ENCODE measurements at places on chromosomes 7 and 10. TPM values are rescaled to one million over a fixed set of nuclear protein-coding genes. Genes with fewer than 3 reads are reported as not detected.
A peak's percentile ranks its signal among the peaks of the same experiment; 100 is the strongest.

DNA sequence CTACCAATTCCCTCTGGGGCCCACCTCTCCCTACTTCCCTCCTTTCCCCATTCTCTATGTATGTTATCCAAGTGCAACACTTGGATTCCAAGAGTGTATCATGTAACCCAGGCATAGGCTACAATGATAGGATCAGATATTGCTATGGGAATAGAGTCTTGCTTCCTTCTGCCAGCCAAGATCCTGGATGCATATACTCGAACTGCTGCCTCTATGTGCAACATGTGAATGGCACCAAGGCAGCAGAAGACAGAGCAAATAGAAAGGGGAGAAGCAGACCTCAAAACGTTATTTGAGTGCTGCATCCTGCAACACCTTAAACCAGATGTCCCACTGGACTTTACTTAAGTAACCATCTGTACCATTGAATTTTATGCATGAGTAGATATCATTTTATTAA lies 3.5 kb upstream of the XPNPEP1 start:
- no peak for DNase-seq

- peak; percentile 47 for DNase-seq
Measured at GRCh38 chr10:60944058-60944909, at the start of gene RHOBTB1. Gene RHOBTB1, minus strand, starts transcription at chr10:60944185. Its CDS starts 32,643 bp downstream, at chr10:60911542.

GRCh38 chr7:47247132-47247531 lies 334.8 kb downstream of the TNS3 start:
- DNase-seq = no peak

KEL gene
- polyA plus RNA-seq = not detected

- no peak for DNase-seq
Measured at GRCh38 chr10:4186849-4187540, 402.0 kb upstream of the KLF6 start.

- DNase-seq = no peak
Measured at GRCh38 chr7:151347200-151347599, 5.6 kb downstream of the NUB1 start.

DNA sequence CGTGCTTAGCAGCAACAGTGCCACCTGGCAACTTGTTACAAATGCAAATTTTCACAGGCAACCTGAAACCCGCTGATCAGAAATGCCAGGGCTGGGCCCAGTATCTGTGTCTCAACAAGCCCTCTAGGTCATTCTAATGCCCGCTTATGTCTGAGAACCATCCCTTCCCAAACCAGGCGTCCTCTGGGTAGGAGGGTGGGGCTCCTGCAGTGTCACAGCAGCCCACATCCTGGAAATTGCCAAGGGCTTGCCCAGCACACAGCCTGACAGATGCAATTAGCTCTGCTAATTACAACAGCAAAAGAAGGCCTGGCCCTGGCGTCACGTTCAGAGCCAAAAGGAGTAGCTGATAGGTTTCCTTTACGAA lies 15.9 kb downstream of the ITPRIP start:
- no peak for DNase-seq

DNA sequence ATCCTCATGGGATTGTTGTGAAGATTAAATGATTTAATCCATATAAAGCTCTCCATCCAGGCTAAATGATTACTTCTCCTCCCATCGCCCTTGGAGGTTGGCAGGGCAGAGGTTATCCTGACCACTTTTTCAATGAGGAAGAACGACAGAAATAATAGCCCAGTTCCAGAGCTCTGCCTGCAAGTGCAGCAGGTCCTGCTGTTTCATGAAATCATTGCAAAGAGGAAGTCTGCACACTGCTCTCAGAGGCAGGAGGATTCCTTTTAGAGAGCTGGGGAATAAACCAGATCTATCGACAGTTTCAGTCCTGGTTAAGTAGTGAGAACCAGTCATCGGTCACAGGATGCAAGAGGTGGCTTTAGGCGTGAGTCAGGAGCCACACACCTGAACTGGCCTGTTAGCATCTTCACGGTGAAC lies 25.0 kb upstream of the CDH23 start:
- no peak for DNase-seq

GRCh38 chr7:130927062-130927461 lies 193.1 kb upstream of the KLF14 start:
- no peak for DNase-seq

GRCh38 chr10:98833542-98833941 lies 386.8 kb upstream of the HPS1 start:
- DNase-seq = no peak

GRCh38 chr10:123559066-123559822 lies 106.9 kb upstream of the GPR26 start:
- DNase-seq = peak; percentile 88

GRCh38 chr10:15344876-15345285 lies 26.2 kb downstream of the FAM171A1 start:
- no peak for DNase-seq

- DNase-seq = no peak
Measured at GRCh38 chr7:45324683-45325237, 167.2 kb downstream of the RAMP3 start.

DNA sequence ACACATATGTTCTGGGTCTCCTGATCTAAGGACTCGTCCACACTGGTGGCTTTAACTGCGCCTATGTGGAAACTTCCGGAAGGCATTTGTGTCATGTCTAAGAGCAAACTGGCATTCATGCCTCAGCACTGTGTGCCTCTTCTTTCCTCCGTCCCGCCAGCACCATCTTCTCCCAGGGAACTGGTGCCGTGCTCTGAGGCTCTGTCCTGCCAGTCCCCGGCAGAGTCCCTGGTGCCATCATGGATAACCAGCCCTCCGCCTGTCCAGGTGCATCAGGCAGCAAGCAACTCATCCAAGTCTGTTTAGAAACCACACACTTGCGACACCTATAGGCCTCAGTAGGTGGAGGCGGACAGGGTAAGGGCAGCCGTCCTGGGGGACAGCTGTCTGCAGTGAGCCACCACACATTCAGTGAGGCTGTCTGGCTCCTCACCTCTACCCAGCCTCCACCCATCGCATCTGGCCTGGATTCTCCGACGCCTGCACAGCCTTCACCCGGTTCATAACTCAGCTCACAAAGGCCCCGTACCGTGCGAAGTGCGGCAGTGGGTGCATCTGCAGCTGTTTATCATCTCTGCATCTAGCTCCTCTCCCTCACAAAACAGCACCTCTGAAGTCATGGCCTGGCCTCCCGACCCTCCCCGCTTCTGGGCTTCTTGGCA lies 162.7 kb downstream of the DIP2C start:
- DNase-seq = no peak

GRCh38 chr10:8416192-8416701 lies 361.8 kb downstream of the GATA3 start:
- peak; percentile 70 for DNase-seq

GRCh38 chr10:47114680-47115186 lies 185.3 kb upstream of the GDF10 start:
- no peak for DNase-seq

DNA sequence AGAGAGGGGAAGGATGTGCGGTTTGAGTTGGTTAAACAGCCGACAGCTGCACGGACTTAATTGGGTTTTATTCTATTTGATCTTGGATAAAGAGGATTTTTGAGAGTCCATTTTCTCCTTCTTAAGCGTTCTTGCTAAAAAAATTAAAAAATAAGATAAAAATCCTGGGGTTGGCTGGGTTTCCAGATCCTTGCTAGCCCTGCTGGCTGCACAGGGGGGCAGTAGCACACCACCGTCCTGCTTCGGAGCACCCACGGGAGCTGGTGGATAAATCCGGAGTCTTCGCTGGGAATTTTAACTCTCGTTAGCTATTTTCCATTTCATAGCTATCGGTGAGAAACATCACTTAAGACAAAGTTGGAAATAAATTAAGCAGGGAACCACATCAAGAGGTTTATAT lies 792.0 kb downstream of the TYW1 start:
- DNase-seq = no peak

GRCh38 chr7:104960741-104961448 lies 53.1 kb upstream of the KMT2E start:
- DNase-seq = no peak

DNA sequence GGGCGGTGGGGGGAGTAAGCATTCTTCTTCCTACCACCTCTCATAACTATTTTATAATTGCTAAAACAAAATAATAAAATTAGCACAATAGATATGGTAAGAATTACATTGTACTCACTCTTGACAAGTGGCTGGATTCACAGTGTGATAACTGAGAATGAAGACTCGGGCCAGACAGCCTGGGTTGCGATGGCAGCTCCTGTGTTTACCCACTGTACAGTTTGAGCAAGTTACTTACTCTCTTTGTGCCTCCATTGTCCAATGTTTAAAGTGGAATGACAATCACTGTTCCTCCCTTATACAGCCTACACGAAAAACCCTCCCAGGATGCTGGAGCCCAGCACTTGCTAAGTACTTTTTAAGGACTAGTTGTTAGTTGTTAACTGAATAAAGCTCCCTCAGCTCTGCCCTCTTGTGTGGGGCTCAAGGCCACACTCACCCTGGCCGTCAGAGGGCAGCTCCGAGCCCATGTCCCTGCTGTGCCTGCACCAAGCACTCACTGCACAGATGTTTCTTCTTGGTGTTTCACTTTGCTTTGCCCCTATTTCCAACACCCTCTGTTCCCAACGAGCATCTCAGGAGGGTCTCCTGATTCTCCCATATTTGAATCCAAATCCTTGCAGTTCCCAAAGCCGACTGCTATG lies 56.4 kb upstream of the NPS start:
- DNase-seq = peak; percentile 30

DNA sequence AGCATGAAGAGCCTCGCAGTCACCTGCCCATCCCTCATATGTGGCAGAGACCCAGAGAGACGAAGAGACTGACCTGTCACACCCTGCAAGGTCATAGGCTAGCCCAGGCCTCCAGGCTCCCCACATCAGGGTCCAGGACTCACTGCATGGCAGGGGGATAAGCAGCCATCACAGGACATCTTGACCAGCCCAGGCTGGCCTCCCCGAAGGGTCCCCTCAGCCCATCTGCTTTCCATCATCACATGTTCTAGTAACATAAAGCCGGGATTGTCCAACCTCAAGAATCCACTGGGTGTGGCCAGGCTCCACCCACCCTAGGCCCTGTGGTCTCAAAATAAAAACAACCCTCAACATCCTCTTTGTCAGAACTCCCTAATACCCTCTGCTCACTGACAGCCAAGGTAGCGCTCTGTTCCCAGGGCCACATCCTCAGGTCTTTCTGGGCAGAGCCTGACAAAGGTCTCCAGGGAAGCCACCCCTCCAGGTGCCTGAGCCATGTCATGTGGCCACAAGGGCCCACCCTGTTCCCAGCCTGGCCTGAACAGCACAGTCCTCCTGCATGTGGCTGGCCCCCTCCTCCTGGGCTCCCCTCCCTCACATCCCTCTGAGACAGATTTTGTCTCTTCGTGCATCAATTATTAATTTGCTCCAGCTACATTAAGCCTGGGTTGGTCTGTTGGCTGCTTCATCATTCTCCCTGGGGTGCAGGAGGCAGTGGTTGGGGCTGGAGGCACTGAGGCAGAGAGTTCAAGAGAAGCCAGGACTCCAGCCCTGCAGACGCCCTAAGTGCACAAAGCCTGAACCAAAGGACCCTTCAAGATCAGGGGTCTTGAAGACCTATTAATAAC lies 131.8 kb upstream of the UNC5B start:
- no peak for DNase-seq

TMEM229A gene
- polyA plus RNA-seq = not detected

NOBOX gene
- not detected for polyA plus RNA-seq

TRIL gene
- not detected for polyA plus RNA-seq

DNA sequence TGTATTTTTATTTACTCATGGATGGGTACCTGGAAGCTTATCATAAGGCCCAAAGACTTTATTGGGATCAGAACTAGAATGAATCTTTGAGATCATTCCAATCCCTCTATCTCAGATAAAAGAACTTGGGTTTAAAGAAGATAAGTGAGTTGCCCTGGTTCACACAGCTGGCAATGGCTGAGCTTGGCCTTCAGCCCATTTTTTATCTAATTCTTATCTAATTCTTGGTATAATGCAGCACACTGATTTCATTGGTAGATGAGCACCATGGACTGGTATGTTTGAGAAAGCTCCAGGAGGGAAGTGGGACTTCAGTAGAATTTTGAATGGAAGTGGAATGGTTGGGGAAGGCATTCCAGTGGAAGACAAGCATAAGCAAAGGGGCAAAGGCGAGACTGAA lies 558.9 kb downstream of the REEP3 start:
- DNase-seq = no peak

DNA sequence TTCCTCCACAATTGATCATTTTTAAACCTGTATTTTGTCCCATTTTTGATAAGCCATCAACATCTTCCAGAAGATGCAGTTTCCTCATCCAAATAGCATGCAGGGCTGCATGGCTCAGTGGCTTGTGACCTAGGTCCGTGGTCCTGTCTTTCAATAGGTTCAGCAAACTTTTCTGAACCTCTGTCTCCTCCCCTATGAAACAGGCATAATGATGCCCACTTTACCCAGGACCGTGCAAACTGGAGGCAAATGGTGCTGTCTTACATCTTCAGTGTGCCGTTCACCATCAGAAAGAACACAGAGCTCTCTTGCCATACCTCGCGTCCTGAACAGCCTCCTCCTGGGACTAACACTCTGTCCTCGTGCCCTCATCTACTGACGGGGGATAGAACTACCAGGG lies 22.3 kb upstream of the FIGNL1 start:
- no peak for DNase-seq

SCART1 gene
- 0.37 TPM for polyA plus RNA-seq

GRCh38 chr10:106711313-106711906 lies 453.1 kb downstream of the SORCS1 start:
- peak; percentile 11 for DNase-seq

DNA sequence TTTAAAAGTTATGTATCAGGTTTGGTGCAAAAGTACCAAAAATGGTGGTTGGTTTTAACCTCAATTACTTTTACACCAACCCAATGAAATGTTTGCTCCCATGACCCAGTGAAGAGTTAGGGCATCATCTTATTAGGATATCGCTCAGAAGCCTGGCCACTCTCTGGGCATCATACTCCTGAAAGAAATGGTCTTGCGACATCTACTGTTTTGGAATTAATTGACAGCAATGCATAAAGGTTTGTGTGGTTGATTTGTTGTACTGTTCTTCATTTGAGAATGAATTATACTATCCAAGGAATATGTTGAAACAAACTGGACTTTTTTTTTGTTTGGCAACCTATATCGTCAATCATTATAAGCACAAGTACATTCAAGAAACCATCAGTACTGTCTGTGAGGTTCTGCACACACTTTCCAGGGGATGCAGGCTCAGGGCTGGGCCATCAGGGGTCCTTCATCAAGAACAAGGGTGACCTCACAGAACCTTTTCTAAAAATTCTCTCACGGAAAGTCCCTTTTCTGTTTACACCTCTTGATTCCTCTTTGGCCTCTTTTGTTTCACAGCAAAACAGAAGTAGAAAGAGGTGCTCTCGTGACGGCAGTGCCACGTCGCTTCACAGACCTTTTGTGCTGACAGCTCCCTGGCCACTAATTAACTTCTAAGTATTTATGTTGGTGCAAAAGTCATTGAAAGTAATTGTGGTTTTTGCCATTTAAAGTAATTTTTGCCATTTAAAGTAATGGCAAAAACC lies 117.2 kb upstream of the KLF6 start:
- no peak for DNase-seq

EFCAB10 gene
- 4.2 TPM for polyA plus RNA-seq

- DNase-seq = no peak
Measured at GRCh38 chr7:46015107-46015868, 94.2 kb upstream of the IGFBP3 start.

IDE gene
- polyA plus RNA-seq = 25.0 TPM

AFAP1L2 gene
- 27.3 TPM for polyA plus RNA-seq

Measured in A549 (cell line).